Globus pallidus (tissue), 1 donor: ENCODE measurements at places on chromosomes 11 and 22.
A peak's percentile ranks its signal among the peaks of the same experiment; 100 is the strongest.

GRCh38 chr11:122202161-122202950 lies 86.3 kb upstream of the BLID start:
- DNase-seq, result no peak

GRCh38 chr11:61682906-61683675 lies 2.9 kb downstream of the DAGLA start:
- no peak for DNase-seq

DNA sequence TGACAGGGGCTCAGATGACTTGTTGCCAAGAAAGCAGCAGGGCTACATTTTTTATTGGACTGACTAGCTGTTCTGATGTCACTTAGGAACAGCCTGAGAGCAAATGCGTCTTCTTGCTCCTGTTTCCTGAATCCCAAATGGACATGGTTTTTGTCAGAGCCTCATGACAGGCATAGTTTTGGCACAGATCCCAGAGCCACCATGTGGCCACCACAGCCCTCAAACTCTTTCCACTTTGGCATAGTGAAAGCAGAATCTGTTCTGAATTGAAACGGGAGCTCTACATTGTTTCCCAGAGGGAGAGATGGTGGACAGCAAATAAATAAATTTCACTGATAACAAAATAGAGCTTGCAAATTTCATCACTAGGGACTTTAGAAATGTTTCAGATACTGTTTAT lies 222.2 kb downstream of the C11orf87 start:
- peak; percentile 85 for DNase-seq

DNA sequence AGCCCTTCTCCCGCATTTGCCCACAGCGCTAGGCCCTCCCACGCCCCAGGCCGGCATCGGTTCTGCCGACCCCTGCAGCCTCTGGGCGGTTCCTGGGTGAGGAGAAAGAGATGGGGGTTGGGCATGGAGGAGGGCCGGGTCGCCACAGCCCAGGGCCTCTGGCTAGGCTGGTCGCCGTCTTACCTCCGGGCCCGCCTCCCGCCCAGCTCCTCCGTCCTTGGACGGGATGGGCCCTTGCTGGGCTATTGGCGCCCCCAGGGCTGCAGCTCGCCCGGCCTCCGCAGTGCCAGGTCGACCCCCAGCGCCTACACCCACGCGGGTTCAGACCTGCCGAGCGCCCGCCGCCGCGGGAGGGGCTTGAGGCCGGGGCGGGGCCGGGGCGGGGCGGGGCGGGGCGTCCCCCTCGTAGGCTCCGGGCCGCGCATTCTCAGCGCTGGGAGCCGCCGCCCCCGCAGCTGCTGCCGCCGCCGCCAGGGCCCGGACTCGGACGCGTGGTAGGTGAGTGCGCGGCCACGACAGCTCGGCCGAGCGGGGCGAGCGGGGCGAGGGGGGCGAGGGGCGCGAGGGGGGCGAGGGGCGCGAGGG lies at the start of gene CD151:
TSS of gene CD151 (plus strand) at position 424 of the 585 bp plus-strand sequence. CDS start 3,118 bp downstream, outside the sequence.
- DNase-seq, result no peak

GRCh38 chr22:25898707-25899365 lies 156.8 kb downstream of the MYO18B start:
- DNase-seq, result no peak

DNA sequence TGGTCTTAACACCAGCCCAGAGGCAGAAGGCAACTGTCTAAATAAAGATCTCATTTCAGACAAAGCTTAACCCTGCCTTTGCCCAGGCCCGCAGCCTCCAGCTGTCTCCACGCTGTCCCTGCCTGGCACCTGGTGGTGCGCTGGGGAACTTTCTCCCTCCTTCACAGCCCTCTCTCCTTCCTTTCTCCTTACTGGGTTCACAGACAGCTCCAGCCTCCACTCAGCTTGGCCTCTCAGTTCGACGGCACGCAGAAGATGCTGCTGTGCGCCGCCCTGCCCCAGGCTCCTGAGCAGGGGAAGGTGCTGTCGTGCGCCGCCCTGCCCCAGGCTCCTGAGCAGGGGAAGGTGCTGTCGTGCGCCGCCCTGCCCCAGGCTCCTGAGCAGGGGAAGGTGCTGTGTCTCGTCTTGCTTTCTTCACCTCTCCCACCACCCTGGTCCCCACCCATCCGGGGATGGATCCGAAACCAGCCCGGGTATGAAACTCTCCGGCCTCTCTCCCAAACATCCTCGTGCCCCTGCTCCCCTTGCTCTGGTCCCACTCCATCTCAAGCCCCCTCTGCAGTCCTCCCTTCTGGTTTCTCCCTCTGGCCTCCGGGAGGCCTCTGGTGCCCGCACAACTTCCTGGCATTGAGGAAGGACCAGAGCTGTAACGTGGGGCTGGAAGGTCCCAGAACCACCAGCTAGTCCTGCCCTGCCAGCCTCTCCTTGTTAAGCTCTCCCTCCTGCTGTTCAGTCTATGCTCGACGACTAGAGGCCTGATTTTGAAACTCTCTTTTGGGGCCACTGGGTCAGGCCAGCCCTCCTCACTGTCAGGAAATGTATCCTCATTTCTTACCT lies 22.9 kb upstream of the JAM3 start:
- no peak for DNase-seq

DNA sequence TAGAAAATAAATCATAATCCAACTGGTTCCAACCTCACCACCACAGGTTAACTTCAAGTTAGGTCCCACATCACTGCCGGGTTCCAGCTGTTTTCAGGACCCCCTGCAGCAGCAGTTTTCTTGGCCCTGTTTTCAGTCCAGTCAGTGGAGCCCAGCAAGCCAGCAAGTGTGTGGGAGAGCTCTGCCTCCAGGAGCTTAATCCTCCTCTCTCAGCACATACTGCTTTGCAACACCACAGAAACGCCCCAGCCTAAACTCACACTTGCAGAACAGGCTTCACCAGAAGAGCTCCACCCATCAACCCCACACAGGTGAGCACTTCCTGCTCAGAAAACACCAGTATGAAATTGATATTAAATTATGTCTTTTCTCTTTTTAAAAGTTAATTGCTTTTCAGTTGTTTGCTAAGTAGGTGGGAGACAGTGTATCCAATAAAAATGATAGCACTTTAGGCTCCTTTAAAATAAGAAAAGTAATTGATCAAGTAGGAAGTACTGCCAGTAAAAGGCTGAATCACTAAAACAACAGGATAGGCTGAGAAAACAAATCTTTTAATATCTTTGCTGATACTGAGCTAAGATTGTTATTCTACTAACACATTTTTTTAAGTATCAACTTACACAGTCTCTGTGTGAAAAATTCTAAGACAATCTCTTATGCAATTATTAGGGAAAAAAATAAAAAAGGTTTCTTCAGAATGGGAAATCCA lies 81.5 kb upstream of the TP53AIP1 start:
- no peak for DNase-seq

GRCh38 chr22:46012182-46012880 lies 35.4 kb upstream of the WNT7B start:
- DNase-seq, result no peak

DNA sequence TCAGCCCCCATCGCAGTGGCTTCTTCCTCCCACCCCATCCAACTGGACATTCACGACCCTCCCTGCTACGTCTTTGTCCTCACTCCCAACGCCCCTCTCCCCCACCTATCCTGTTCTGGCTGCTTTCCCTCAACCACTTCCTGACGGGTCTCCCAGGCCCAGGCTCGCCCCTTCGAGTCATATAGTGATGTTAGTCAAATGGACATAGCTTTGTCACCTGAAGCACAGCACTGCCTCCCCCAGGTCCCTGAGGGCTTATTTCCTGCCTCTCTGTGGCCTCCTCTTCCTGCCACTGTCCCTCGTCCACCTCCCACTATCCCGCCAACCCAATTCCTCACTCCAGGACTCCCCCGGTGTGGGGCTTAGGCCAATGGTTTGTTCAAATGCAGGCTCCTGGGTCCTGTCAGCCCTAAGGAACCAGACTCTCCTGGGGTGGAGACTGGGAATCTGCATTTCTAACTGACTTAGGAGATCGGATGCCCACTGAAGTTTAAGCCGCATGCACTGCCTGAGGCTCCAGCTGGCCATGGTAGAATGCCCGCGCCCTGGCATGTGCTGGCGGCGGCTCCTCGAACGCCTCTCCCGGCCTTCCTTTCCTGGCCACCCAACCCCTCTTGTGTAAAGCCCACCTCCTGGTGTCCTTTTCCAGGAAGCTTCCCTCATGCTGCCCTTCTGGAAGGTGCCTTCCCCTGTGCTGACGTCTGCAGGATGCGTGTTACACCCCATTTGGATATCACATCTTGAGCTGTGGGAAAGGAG lies 18.3 kb downstream of the SUN2 start:
- DNase-seq, result no peak
